Glutamatergic neuron (in vitro differentiated cells): ENCODE measurements at places on chromosomes 6 and 20.

DNA sequence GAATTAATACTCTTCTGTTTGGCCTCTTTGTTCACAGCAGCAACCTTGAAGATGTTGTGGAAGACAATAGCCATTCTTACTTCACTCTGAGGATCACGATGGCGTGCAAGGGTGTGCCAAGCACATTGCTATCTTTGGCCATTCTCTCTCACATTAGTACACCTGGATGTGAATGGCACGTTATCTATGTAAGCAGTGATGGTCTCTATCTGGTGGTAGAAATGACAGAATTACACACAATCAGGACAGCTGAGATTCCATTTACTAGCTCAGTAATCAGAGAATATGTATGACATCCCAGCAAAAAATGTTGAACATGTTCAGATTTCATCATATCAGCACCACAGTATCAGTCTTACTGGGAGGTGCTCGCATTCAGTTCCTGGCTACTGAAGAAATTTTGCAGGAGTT lies 116.2 kb downstream of the LCA5 start:
- no peak overlapping the region for H3K27ac ChIP-seq
- H3K27me3 ChIP-seq = no peaks in the 10 kb centered on the region
- H3K4me1 ChIP-seq = no peaks in the 10 kb centered on the region
- DNase-seq = no peak
- H3K36me3 ChIP-seq = no peaks in the 10 kb centered on the region
- no peak overlapping the region for H3K4me3 ChIP-seq

DNA sequence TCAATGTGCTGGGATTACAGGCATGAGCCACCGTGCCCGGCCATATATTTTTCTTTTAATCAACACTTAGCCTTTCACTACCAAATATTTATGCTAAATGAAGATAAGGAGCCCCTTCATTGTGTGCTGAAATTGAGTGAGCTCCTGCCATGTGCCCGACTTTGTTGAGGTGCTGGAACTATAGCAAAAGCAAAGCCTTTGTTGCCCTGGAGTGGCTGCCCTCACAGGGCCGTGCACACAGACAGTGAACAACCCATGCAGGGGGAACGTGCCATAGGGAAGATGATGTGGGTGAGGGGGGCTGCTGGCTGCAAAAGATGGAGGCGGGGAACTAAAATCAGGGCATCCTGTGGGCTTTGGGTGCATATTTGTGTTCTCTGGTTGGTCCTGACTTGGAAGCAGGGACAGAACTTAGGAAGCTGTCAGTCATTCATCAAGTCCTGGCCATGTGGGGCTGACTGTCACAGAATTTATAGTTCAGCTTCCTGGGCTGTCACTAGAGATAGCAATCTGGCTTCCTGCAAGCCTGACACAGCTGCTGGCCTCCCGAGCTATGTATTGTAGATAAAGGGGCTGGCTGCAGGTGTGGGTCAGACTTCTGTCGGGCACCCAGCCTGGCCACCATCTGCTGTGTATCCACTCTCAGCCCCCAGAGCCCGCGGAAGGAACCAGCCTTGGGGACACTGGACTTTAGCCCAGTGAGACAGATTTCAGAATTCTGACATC lies 56.8 kb upstream of the MPC1 start:
- peak overlapping the region; percentile 70 for H3K4me3 ChIP-seq
- peak overlapping the region; percentile 90 for H3K27ac ChIP-seq
- no peaks in the 10 kb centered on the region for H3K36me3 ChIP-seq
- peaks cover 69% of the 10 kb centered on the region for H3K4me1 ChIP-seq

DNA sequence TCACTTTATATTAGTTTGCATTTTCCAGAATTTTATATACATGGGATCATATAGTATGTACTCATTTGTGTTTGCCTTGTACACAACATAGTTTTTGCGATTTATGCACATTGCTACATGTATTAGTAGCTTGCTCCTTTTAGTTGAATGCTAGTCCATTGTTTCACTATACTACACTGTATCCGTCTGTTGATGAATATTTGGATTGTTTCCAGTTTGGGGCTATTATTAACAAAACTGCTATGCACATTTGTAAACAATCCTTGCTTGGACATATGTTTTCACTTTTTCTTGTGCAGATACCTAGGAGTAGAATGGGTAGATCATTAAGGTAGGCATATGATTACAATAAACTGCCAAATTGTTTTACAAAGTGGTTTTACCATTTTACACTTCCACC lies 3.9 kb upstream of the LRRC1 start:
- H3K4me1 ChIP-seq = no peaks in the 10 kb centered on the region
- no peak overlapping the region for H3K4me3 ChIP-seq
- H3K36me3 ChIP-seq = no peaks in the 10 kb centered on the region
- DNase-seq = no peak
- H3K27ac ChIP-seq = no peak overlapping the region
- H3K27me3 ChIP-seq = peaks cover 9% of the 10 kb centered on the region

- no peak overlapping the region for H3K4me3 ChIP-seq
- H3K4me1 ChIP-seq = no peaks in the 10 kb centered on the region
- H3K27me3 ChIP-seq = peaks cover 2% of the 10 kb centered on the region
- H3K36me3 ChIP-seq = no peaks in the 10 kb centered on the region
These were observed 15.0 kb upstream of the IFNGR1 start for GRCh38 chr6:137233911-137234863.

DNA sequence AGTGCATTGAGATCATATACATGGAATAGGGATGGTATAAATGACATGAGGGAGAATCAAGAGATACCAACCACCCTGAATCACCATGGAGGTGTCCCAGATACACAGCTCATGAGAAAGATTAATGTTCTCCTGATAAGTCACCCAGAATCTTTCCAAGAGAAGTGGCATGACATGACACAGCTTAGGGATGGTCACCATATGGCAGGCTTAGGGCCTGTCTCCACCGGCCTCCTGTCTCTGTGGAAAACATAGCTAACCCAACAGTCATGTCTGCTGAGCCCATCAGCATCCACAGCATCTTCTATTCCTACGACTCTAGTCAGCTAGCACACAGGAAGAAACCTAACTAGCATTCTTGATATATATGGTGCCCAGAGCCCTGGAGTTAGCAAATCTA lies 133.3 kb downstream of the IPCEF1 start:
- no peak overlapping the region for H3K4me3 ChIP-seq
- no peak overlapping the region for H3K27ac ChIP-seq
- no peaks in the 10 kb centered on the region for H3K36me3 ChIP-seq
- DNase-seq = no peak
- H3K27me3 ChIP-seq = no peaks in the 10 kb centered on the region
- peaks cover 2% of the 10 kb centered on the region for H3K4me1 ChIP-seq
